ENCODE measurements at places on chromosomes 1 and 21.

GRCh38 chr21:41851090-41851790 is 27.9 kb downstream of the PRDM15 start:
- ATAC-seq: no peak

- no peak for ATAC-seq
These were observed 23.8 kb downstream of the USP48 start for GRCh38 chr1:21759182-21759581.

- no peak for ATAC-seq
These were observed 235.9 kb downstream of the FAM72C start for GRCh38 chr1:143735764-143736461.

- no peak for ATAC-seq
These were observed 12.9 kb downstream of the EPB41 start for GRCh38 chr1:28927266-28927647.

DNA sequence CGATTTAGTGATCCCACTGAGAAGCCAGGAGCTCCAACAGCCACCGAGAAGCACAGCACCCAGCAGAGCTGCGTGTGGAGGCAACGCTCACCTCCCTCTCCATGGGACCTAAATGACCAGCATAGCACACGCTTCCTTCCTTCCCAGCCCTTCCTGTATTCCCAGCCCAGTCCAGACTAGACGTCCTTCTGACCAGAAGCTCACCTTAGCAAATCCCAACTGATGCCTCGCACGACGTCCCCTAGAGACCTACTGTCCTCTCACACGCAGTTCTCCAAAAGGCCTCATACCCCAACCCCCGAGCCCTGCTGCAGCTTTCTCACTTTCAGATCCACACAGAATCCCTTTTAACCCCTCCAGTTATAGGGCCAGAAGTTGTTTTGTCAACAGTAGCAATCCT is 132.4 kb downstream of the SLC45A1 start:
- no peak for ATAC-seq

DNA sequence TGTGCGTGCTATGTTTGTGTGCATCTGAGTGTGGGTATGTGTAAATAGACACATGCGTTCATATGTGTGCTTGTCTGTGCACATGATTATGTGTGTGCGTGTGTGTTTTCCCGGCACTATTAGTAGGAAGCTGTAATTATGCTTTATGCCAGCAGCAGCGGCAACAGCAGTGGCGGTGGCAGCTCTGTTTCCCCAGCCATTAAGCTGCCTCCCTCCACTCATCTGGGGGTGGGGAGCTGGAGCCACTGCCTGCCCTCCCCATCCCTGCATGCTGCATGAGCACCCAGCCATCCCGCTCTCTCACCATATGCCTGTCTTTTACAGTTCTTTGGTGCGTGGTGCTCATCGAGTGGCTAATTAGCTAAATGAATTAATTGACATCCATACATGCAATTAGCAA is 30.5 kb upstream of the ACOT11 start:
- ATAC-seq: no peak

DNA sequence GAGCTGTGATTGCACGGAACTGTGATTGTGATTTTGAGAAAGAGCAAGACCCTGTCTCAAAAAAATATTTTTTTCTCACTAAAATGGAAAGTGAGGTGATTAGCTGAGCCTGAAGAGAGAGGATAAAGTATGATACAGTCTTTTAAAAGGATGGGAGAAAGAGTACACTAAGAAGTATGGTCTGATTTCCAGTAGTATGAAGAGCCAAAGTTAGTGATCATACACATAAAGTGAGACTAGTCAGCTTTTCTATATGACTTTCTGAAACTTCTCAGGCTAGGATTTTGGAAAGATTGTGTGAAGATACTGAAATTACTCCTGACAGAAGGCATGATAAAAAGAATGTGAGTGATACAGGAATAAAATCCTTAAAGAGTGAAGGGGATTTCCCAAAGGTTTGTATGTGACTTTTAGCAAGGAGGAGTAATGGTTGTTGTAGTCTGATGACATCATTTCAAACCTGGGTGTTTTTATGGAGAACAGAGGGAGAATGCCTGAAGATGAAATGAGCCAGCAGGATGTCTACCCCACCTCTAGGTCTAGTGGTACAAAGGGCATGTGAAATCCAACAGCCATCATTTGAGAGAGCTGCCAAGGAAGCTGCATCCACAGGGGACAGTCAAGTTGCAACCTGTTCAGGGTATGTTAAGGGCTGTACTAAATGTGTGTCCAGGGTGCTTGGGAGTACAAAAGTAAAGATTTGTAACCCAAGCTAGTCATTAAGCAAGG is 157.7 kb downstream of the PIK3R3 start:
- ATAC-seq: no peak

- ATAC-seq: peak; percentile 77
These were observed 71.4 kb upstream of the FAM20B start for GRCh38 chr1:178954325-178954690.

- no peak for ATAC-seq
These were observed 20.7 kb upstream of the SLC45A1 start for GRCh38 chr1:8297245-8297644.

DNA sequence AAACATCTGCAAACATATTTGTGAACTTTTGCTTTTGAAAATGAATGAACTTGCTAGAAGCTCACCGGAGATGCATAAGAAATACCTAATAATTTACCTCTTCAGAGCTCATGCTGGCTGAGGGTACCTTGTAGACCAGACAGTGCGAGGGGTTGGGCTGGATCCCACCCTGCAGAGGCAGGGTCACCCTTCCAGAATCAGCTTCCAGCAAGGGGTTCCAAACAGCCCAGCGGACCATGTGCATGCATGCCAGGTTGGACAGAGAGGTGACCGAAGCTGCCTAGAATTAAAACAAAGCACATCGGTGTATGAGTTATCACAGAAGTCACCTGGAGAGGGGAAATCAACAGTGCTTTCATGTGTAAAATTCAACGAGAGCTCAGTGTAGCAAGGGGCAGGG is 59.2 kb downstream of the NPHP4 start:
- ATAC-seq: no peak

GRCh38 chr1:206725109-206725963 is 40.6 kb downstream of the MAPKAPK2 start:
- ATAC-seq: no peak

DNA sequence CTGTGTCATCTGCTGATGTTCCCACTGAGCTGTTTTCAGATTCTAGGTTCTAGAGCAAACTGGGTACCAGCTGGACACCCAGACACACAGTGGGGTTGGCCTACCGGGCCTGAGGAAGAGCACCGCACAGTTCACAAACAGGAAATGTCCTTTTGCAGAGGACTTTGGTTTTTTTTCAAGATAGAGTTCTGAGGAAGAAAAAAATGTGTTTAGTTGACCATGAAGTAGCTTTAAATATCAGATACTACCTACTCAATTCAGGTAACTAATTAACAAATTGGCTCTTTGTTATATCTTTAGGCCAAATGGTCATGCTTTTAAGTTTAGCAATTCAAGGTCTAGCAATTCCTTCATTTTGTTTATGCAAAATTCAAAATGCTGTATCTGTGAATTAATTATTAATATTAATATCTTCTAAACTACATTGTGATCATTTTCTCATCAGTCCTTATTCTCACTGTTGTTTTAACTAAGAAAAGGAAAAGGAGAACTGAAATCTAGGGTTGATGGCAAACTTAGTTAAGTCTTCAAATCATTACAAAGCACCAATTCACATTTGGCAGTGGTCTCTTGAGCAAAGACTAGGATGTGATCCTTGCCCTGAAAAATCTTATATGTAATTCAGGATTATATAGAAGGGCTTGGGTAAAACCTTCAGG is 17.2 kb upstream of the NCF2 start:
- no peak for ATAC-seq

- no peak for ATAC-seq
These were observed 22.1 kb downstream of the SPOCD1 start for GRCh38 chr1:31793586-31794285.

DNA sequence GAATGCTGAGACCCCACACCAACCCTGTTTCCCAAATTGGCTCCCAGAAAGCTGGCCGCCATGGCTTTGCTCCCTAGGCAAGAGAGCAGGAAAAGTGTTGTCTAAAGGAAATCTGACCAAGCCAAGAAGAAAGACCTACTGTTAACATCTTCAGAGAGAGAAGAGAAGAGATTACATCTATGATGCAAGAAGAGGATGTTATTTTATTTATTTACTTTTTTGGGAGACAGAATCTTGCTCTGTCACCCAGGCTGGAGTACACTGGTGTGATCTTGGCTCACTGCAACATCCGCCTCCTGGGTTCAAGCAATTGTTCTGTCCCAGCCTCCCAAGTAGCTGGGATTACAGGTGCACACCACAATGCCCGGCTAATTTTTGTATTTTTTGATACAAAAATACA is 21.7 kb downstream of the HMGN2 start:
- no peak for ATAC-seq

GRCh38 chr1:53572065-53572814 is 113.0 kb downstream of the DMRTB1 start:
- peak; percentile 82 for ATAC-seq

DNA sequence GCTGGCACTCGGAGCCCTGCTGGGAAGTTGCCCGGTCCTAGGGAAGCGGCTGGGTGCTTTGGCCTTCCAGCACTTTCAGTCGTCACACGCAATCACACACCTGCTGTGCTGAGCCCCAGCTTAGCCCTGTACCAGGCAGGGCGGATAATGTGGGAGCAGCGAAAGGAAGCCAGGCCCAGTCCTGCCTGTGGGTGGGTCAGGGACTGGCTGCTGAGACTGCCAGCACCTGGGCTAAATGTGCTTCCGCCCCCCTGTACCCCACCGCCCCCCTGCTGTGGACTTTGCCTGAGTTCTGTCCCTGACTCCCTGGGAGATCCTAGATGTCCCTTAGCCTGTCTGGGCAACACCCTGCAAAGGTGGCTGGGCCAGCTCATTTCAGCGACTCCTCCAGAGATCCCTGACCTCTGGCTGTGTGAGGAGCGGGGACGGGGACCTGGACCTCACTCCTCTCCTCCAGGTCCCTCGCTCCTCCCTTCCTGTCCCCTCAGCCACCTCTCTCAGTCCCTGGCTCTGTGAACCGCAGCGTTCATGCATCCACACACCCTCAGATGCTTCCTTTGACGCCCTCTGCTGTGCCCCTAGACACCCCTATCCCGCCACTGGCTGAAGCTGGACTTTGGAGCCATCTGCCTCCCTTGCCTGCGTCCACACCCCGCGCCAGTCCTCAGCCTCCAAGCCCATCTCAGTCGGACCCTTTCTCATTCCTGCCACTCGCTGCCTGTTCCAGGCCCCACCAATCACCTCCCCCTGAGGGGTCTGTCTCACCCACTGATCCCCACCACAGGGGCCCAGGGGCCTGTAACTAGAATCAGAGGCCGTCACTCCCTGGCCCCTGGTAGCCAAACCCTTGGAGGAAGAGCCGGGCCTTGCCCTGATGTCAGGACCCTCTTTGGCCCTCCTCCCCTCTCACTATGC is 1.4 kb downstream of the MMEL1 start:
- no peak for ATAC-seq

- ATAC-seq: no peak
These were observed 231.6 kb downstream of the TPR start for GRCh38 chr1:186143481-186143880.

DNA sequence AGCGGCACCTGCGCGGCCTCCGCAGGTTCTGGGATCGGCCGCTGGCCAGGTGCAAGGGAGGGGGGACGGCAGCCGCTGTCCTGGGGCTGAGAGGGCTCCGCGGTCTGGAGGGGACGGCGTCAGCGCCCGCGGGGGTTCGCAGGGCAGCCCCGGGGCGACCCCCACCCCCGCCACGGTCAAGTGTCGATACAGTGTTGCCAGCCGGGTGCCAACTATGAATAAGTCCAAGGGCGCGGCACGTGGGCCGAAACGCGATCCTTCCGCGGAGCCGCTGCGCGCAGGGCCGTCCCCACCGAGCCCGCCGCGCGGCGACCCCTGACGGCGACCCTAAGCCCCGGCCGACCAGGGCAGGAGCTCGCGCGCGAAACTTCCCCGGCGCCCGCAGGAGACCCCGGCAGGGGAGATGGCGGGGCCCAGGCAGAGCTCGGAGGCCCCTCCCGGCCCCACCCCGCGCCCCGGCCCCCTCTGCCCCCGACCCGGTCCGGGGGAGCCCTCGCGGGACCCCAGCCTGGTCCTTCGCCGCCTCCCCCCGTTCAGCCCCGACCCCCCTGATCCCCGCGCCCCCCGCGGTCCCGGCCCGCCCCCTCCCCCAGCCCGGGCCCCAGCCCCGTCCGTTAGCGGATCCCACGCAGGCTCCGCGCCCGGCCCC is 586 bp upstream of the AGPAT3 start:
- no peak for ATAC-seq

- ATAC-seq: peak; percentile 35
These were observed 27.5 kb upstream of the COL9A2 start for GRCh38 chr1:40344597-40344996.

DNA sequence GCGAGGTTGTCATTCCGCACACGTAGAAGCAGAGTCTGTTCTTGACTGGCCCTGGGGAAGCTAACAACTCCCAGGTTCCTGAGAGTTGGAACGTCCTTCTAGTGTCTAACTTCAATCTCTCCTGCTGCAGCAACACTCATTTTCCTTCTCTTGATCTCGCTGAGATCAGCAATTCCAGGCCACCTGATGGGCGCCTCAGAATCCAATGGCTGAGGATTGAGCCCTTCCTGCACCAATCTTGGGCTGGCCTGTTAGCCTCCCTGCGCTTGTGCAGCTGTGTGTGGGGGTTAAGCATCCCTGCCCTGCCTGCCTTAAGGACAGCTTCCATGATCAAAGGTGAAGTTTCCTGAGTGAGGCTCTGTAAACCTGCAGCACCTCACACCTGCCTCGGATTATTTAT is 87.9 kb downstream of the SYT2 start:
- no peak for ATAC-seq

GRCh38 chr1:226457307-226457712 is 49.4 kb upstream of the PARP1 start:
- no peak for ATAC-seq

- peak; percentile 18 for ATAC-seq
These were observed 179.9 kb upstream of the ZNF644 start for GRCh38 chr1:91201694-91202093.

DNA sequence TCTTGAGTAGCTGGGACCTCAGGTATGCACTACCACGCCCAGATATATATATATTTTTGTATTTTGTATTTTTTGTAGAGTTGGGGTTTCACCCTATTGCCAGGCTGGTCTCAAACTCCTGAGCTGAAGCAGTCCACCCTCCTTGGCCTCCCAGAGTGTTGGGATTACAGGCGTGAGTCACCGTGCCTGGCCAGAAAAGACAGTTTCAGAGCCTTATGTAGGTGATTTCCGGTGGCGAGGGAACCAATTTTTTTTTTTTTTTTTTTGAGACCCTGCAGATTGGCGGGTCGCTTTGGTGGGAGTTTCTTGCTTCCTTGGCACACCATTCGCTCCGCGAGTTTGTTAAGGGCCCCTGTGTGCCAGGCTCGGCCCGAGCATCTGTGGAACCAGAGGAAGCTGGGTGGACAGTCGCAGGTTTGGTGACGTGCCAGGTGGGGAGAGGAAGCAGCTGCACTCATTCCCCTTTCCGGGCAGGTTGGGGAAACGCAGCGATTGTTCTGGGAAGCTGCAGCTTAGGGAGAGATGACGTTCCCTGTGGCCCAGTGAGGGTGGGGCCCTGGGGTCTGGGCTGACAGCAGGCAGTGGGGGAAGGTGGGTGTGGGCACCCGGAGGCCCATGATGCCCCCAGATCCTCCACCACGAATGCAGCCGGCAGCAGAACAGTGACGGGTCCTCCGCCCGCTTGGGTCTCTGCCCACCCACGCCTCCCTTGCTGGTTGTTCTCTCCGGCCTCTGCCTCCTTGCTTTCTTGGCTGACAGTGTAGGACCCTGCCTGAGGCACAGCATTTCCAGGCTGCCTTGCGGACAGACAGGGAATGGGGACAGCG is 25.1 kb downstream of the SPSB1 start:
- no peak for ATAC-seq

GRCh38 chr1:207603777-207604176 is 41.2 kb upstream of the CR1L start:
- ATAC-seq: no peak

- ATAC-seq: no peak
These were observed 184.6 kb downstream of the TGFB2 start for GRCh38 chr1:218529646-218530300.
